ENCODE measurements at places on chromosomes 13 and 19.
A peak's percentile ranks its signal among the peaks of the same experiment; 100 is the strongest.

DNA sequence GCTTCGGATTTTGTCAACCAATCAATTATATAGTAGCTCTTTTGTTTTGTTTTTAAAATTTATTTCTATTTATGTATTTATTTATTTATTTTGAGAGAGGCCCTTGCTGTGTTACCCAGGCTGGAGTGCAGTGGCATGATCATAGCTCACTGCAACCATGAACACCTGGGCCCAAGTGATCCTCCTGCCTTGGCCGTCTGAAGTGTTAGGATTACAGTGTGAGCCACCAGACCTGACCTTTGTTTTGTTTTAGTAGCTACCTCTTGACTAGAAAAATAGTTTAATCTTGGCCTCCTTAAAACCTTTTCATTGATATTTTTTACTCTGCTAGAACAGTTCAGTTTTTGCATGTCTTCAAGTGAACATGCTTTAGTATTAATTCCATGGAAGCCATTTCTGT, 15.1 kb downstream of the GARRE1 start:
- no peak for DNase-seq

- peak; percentile 15 for DNase-seq
These were observed 219.9 kb downstream of the COG6 start for GRCh38 chr13:39875111-39875987.

- no peak for DNase-seq
These were observed 26.1 kb downstream of the ATP11A start for GRCh38 chr13:112715715-112716460.

DNA sequence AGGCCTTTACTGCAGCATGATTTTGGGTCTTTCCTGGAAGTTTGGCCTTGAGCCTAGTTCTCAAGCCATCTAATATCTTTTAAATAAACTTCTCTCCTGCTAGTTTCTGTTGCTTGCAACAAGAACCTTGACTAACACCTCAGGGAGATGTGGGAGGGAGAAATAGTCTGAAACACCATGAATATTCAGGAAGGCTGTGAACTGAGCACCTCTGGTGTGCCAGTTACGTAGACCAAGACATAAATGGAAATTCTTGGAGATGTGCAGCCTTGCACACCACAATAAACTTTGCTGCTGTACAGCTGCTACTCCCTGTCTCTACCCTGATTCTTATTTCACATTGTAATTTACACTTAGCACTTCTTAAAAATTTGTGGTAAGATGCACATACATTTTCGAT, 86.9 kb upstream of the SPATA13 start:
- DNase-seq = no peak

DNA sequence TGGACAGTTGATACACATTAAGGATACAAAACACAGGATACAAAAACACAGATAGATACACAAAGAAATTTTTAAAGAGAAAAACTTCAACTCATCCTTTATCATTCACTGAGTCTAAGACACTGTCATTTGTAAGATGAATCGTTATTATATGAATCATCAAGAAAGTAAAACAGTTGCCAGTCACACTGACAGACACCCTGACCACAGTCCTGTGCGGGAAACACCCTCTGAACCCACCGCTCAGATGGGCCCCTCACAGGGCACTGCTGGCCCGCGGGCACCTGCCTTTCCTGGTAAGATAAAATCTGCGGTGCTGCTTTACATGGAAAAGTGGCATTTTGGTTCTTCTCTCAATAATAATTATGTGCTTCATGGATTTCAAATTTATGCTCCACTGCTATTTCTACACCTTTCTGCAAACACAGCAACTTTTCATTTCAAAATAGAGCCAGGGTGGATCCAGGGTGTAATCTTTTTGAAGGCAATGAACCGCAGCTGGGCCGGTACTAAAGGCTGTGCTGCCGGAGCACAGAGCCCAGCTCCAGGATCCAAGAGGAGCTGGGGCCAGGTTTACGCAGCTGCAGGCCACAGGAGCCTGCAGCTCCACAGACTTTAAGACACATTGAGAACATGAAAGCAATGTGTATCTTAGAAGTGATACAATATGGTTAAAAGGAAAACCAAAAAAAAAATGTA, 76.8 kb downstream of the TUBGCP3 start:
- DNase-seq = no peak

- no peak for DNase-seq
These were observed 32.6 kb downstream of the CELF5 start for GRCh38 chr19:3257071-3257470.

- DNase-seq = no peak
These were observed 1890.0 kb upstream of the PCDH20 start for GRCh38 chr13:63305641-63306133.

GRCh38 chr13:73967397-73968165, 166.6 kb downstream of the KLF12 start:
- DNase-seq = no peak

DNA sequence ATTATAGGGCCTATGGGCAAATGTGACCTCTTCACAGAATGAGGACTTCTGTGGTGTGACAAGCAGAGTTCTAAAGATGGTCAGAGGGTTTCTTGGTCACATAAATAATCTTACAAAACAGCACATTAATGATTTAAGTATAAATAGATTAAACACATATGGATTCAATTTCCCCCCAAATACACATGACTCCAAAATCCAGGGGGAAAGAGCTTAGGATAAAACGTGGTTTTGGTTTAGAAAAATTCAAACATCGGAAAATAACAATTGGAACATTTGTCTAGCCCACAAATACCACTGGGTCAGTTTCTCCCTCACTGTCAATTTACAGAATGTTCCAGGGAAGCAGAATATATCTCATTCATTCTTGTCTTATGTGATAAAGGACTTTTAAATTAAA, 283.1 kb downstream of the COG6 start:
- no peak for DNase-seq

DNA sequence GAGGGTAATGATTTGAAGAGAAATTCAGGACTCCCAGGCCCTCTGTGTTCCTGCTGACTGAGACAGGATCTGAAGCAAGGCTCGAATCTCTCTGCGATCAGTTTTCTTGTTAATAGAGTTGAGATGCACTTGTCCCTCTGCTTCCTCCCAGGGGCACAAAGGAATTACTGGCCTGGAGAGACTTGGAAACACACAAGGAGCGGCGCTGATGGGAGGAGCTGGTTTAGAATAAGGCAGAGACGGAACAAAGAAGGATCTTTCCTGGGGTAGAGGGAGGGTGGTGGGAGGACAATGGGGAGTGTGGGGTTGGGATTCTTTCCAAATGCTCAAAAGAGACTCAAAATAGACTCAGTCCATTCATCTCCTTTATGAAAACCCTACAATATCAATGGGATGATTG, 719.1 kb downstream of the UQCRFS1 start:
- DNase-seq = no peak

GRCh38 chr13:106374631-106375030, 160.8 kb downstream of the EFNB2 start:
- DNase-seq = no peak

DNA sequence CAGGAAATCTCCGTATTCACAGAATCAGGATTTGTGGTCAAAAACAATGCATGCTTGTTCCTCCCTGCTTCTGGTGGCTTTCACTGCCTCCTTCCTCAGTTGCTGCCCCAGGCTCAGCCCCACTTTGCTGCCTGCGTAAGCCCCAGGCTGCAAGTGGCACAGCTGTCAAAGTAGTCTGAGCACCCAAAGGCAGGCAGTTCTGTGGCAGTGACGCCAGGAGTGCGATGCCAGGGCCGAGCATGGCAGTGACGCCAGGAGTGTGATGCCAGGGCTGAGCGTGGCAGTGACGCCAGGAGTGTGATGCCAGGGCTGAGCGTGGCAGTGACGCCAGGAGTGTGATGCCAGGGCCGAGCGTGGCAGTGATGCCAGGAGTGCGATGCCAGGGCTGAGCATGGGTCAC, 77.3 kb upstream of the GPR183 start:
- no peak for DNase-seq

- no peak for DNase-seq
These were observed 4.0 kb downstream of the SYT5 start for GRCh38 chr19:55176076-55176475.

- no peak for DNase-seq
These were observed 454 bp downstream of the TIMM44 start for GRCh38 chr19:7942981-7943443.

DNA sequence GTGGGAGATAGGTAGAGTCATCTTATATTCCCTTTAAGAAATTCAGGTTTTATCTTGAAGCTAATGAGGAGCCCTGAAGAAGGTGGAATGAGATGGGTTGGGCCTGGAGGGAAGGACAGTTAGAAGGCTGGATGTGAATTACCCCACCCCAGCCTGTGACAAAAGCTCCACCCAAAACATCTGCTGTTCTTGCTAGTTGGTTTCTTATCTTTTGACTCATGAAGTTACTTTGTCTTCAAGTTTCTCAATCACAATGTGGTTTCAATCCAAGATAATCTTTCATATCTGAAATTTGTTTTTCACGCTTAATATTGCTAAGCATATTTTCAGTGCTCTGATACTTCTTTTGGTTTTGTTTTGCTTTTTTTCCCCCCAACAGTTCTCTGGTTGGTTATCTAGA, 38.3 kb upstream of the HMGB1 start:
- peak; percentile 4 for DNase-seq

DNA sequence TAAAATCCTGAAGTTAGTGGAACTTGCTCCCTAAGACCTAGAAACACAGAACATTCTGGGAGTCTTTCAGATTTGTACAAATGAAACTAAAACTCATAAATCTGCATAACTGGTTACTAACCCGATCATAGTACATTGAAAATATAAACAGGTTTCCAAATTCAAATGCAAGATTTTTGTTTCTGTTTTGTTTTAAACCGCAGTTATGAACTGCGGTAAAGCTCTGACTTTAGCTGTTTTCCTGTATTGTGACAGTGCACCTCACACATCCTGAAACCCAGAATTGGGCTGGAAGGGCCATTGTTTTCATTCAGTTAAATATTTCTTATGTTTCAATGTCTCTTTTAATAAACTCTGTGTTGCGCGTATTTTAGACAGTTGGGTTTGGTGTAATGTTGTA, 204.7 kb downstream of the SHISA2 start:
- no peak for DNase-seq

- no peak for DNase-seq
These were observed 25.2 kb upstream of the ATP11A start for GRCh38 chr13:112664501-112665203.

DNA sequence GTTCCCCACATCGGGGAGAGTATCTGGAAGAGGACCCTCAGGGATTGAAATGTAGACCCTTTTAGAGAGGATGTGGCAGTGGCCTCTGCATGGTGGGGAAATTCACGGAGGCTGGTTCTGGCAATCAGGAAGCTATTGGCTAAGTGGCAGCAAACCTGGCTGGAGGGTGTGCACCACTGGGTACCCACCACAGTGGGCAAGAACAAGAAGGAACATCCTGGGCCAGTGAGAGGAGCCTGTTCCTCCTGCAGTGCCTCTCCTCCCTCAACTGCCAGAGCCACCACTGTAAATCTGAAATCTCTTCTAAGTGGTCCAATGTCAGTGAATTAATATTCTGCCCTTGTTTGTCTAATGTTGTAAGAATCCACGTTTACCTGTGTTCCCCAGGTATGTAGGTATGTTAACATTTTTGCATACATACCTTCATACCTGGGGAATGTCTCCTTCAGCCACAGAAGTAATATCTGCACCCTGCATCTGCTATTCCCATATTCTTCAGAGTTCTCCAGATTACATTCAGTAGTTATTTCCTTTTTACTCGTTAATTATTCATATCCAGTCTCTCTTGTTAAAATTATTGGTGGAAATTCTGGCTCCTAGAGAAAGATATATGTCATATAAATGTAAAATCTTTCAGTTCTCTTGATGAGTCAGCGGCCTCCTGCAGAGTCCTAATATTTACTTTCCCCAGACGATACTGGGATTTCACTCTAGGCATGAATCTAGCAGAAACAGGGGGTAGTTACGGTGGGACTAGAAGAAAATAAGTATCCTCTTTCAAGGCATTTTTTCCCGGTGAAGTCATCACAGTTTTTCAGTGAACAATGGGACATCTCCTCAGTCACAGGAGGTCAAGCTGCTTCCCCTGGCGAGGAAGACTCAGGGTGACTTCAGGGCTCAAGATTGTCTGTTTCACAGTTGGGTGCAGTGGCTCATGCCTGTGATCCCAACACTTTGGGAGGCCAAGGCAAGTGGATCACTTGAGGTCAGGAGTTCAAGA, 148.3 kb downstream of the MYO16 start:
- DNase-seq = peak; percentile 10

DNA sequence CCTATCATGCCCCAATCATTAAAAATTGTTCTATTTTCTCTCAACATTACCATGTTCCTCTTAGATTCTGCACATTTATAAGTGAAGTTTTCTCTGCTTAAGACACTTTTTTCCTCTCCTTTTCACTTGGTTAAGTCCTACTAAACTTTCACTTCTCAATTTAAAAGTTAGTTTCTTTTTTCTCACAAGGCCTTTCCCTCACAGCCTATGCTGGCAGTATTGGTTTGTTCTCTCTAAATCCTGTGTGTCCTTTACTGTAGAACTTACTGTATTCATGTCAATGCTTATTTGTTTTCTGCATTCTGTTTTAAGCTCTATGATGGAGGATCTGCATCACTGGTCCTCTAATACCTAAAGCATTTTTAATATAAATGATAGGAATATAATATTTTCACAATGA, 2816.6 kb downstream of the PCDH9 start:
- no peak for DNase-seq

- DNase-seq = no peak
These were observed 9.8 kb downstream of the IRF3 start for GRCh38 chr19:49655570-49656455.

GRCh38 chr13:114131583-114132418, 622 bp downstream of the RASA3 start:
- DNase-seq = no peak

DNA sequence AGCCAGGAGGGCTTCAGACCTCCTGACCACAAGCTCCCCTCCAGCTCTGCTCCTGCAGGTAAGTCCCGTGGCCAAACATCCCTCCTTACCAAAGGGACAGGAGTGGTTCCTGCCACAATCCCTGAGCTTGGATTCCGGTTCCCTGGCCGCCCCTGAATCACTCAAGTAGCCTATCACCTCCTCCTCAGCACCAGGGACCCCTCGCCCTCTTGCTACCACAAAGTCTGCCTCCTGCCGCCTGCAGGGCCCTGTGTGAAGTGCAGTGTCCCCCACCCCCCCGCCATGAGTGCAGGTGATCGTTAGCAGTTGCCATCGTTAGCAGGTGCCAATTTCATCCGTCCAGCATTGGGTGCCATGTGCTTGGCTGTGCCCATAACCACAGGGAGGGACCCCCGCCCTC, 40.8 kb upstream of the RANBP3 start:
- DNase-seq = no peak

GRCh38 chr13:42279080-42279479, 7.1 kb downstream of the AKAP11 start:
- DNase-seq = no peak

DNA sequence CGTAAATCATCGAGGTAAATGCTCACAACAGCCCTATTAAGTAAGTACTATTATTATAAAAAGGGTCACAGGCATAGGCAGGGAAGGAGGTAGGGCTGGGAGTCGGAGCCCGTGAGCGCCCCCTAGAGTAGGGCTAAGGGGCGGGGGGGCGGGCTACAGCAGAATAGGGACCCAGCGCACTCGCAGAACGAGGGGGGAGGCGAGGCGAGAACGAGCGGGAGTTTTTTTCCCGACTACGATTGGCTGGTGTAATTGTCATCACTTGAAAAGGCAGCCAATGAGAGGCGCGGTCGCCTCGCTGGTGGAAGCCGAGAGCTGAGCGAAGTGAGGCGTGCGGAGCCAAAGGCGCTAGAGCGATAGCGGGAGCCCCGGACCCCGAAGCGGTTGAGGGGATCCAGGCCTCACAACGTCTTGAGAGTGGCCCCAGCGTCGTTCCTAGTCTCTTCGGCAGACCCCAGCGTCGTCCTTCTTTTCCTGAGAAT, 24.2 kb downstream of the KEAP1 start:
- DNase-seq = no peak

All from HS-5 (cell line).